ENCODE measurements at places on chromosomes 12 and 14.

DNA sequence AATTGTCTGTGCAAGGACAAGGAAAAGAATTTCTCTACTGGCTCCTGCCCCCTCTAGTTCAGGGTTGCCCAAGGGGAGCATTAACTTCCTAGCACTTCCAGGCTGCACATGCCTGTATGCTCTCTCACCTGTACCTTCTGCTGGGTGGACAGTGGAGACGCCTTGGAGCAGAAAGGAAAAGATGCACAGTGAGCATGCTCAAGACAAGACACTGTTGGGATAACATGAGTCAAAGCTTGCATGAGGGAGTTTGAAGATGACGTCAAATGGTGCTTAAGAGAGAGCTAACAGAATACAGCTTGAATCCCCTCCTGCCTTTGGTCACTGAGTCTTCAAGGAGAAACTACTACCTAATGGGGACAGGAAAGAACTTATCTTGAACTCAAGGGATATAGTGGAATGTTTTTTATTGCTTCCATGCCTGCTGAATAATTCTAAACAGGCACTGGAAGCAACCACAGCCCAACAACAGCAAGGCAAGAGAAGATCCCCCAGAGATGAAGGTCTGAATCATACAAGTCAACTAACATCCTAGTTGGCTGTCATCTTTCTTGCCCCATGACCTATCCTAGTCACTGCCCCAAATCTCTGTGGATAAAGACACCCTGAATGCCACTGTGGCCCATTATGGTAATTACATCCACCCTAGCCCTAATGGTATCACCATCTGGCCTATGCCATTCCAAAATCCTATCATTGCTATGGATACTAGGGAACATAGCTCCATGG lies 23.5 kb downstream of the RPS6KA5 start:
- DNase-seq = no peak

- DNase-seq = no peak
Measured at GRCh38 chr12:86170051-86170450, 86.1 kb downstream of the MGAT4C start.

DNA sequence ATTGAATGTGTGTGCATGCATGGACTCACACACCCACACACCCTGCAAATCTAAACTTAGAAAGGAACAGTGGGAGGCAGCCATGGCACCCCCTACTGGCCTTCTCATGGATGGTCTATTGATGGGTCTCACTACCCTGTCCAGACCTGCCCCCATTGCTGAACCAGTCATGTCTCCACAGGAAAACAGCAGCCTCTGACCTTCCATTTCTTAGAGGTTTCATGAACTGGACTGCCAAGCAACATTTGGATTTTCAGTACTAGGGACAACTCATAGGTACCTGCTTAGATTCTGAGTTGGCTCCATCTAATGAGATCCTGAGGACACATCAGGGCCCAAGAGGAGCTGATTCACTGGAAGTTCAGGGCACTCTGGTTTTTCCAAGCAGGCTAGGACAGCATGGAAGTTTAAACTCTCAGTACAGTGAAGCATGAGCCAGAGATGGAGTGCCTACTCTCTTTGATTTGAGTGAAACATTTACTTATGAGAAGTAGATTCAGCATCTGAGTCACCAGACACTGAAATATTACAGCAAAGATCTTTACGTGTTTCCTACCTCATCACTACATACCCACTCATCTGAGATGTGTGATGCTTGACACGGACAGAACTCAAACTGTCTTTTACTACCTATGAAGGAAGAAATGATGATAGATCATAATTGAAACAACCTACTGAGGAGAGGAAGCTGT lies 98.9 kb upstream of the PLEKHG7 start:
- no peak for DNase-seq

DNA sequence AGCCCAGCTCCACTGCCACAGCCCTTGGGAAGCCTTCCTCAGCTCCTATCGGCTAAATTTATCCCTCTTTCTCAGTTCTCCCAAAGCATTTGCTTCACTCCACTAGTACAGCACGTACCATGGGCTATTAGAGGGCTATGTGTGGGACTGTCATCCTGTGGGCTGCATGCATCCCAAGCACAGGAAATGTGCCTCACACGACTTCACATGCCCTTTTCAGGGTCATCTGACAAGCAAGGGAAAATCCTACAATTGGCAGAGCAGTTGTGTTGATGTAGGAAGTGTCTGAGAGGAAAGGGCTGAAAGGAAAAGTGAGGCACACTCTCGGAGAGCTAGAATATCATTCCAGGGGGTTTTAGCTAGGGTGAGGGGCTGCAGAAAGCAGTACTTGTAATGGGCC lies 47.6 kb downstream of the NINJ2 start:
- no peak for DNase-seq

DNA sequence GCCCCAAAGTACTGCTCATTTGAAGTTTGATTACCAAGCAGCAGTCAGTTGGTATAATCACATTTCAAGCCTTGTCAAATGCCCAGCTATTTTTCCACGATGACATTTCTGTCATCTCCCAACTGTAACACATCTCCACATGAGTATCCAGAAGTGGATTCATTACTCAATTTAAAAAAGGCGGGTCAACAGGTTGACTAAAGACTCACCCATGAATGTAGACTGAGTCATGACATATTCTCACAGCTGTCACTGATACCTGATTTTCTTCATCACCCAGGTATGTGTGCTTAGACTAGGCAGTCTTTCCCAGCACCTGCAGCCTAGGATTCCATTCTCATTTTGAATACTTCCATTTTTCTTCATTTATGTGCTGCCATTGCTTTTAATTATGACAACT lies 75.1 kb upstream of the DBX2 start:
- DNase-seq = no peak

Measured in fibroblast of upper back skin (primary cell).